ENCODE measurements at places on chromosomes 3 and 15. TPM values are rescaled to one million over a fixed set of nuclear protein-coding genes. Genes with fewer than 3 reads are reported as not detected.

DNA sequence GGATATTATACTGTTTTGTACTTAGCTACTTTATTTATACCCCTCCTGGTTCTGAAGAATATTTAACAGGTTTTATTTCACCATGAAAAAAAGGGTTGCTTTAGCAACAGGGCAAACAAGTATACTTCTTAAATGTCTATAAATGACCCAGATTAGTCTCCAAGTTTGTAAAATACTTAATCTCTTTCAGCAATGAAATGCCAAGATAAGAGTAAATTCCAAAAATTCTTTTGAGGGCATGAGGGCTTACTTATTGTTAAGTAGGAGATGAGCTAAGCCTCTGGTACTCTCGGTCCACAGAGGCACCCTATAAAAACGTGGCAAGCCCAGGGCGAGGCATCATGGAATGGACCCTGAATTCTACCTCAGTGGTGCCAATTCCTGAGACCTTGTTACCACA is 264.8 kb upstream of the NSMCE3 start:
- DNase-seq = no peak

DNA sequence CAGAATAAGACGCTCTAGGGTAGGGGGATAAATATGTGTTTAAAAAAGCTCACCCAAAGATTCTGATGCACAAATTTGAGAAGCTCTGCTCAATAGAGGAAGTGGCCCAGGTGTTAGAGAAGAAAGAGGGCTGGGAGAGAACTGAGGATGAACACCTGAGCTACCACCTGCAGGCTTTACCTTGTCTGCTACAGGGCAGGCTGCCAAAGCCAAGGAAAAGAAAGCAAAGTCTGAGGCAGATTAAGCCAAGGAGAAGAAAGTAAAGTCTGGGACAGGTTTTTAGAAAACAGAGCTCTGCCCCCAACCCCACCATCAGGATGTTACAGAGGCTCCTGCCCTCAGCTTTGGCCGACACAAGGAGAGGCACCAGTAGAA is 92.9 kb downstream of the THRB start:
- DNase-seq = no peak

- no peak for DNase-seq
These were observed 19.3 kb downstream of the SLC51A start for GRCh38 chr3:196235452-196236122.

GRCh38 chr3:72186400-72186855 is 401.5 kb upstream of the PROK2 start:
- DNase-seq = no peak

GRCh38 chr15:66489179-66489791 is 8.3 kb downstream of the SNAPC5 start:
- DNase-seq = no peak

DNA sequence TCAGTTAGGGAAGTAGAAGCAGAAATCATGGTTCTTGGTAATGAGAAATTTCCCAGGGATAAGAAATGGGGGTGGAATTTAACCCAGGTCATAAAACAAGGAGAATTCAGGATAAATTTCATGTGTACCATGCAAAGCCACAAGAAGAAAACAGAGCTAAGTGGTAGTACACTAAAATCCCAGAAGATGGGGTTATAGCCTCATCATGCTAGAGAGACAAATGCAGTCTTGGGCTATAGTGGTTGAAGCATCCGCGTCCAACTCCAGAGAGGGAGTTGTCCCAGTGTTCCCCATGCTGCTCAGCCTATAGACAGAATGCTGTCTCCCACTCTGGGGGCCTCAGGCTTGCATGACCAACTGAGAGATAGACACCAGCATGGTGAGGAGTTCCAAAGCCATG is 36.2 kb upstream of the CLRN1 start:
- DNase-seq = no peak

DNA sequence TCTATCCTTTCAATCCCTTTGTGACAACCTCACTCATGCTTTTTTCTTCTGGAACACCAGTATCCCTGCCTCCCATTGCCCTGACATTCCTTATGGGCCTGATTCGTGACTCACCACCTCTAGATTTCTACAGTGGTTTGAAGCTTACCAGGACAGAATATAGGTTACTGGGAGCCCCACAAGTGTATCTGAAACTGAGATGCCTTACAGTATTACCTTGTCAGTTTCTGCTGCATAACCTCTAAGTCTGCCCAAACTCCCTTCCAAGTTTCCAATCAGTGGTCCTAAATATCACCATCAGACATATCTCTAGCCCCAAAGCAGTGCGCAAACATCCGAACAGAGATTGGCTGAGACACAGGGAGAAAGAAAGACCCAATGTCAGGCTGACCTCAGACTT is 5.6 kb downstream of the CPB1 start:
- DNase-seq = no peak

DNA sequence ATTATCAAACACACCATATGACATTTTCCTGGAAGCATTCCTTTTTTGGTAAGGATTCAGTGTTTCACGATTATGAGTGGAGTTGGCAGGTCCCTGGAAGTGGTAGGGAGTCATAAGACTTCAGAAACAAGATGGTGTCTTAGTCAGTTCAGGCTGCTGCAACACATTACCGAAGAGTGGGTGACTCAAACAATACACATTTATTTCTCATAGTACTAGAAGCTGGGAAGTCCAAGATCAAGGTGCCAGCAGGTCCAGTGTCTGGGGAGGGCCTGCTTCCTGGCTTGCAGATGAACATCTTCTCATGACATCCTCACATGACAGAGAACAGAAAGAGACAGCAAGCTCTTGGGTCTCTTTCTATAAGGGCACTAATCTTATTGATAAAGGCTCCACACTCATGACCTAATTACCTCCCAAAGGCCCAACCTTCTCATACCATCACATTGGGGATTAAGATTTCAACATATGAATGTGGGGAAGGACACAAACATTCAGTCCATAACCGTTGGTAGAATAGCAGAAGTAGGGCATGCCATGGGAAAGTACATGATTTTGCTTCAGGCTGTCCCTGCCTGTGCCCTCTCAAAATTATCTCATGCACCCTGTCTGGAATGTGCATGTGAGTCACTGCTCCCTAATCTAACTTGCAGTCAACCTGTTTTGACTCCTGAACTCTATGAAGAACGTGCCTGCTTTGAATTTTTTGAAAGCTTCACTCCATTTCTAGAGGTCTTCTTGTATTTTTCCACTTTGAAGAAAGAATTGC is 72.5 kb downstream of the GTPBP8 start:
- DNase-seq = no peak

GRCh38 chr15:32919749-32920414 is 202.1 kb downstream of the GREM1 start:
- no peak for DNase-seq

DNA sequence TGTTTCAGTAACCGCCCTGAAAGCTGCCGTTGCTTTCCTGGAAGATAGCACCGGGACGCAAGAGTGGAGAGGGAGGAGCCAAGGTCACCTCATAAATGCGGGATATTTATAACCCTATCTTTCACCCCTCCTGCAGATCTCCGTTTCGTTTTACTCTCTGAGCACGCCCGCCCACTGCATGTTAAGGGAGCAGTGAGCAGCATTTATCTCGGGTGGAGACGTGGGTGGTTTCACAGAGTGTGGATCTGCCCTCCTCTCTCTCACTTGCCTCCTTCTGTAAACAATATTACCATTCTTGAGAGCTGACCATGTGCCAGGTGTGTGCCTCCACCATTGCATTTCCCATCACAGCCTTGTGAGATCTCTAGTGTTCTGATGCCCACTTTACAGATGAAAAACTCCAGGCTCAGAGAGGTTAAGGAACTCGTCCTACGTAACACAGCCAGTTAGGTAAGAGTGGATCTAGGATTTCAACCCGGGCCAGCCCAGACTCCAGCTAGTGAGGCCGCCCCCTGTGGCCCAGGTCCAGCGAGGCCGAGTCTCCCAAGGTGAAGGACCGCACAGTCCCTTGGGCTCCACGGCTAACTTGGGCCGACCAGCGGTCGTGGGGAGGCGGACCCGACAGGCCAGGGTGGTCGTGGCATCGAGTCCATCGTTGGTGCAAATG is 16.9 kb upstream of the SEMA4B start:
- DNase-seq = peak; percentile 84

GRCh38 chr15:85500729-85501128 is 120.3 kb downstream of the AKAP13 start:
- no peak for DNase-seq

DNA sequence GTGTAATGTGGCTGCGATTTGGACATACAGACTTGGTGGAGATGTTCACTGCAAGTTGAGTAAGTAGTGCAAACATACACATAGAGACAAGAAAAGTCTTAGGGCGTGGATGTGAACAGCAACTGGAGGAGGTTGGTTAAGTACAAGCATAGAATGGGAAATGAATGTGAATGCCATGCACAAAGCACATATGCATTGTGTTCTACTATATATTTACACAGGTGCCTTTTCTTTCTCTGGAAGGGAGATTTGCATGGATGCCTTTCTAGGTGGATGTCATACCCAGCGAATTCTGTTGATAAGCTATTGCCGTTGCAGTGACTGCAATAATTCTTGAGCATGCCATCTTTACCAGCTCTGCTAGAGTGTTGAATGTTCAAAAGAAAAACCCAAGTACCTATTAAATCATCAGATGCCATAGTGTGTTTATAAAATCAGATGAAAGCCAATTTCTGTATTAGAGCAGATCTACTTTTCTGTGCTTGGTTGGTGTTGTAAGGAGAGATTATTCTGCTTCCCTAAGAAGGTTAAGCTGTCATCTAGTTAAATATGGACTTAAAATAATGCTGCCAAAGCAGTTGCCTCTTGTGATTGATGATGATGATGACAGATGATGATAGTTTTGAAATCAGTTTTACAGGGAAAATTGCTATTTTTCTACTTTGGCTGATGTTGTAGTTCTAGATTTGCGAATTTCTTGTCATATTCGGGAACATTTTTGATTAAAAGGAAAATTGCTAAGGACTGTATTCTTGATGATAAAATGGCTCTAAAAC is 148.4 kb downstream of the CNTN4 start:
- DNase-seq = no peak

DNA sequence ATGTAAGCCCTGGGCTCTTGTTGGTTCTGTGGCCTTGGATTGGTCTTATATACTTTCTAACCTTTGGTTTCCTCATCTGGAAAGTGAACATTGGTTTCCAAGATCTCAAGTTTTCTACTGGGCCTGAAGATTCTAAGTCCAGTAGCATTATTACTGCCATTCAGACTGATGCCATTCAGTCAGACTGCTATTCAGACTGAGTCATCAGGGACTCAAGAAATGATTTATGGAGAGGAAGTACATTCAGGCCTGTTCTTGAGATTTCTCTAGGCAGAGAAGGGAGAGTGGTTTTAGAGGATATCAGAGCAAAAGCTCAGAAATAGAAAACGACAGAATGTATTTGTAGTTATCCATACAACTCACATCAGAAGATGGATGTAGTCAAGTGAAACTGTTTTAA is 557.2 kb downstream of the NR2F2 start:
- DNase-seq = no peak

GRCh38 chr15:76460871-76461270 is 124.3 kb downstream of the ISL2 start:
- no peak for DNase-seq

- no peak for DNase-seq
These were observed 572 bp downstream of the DNAJB11 start for GRCh38 chr3:186570941-186571643.

DNA sequence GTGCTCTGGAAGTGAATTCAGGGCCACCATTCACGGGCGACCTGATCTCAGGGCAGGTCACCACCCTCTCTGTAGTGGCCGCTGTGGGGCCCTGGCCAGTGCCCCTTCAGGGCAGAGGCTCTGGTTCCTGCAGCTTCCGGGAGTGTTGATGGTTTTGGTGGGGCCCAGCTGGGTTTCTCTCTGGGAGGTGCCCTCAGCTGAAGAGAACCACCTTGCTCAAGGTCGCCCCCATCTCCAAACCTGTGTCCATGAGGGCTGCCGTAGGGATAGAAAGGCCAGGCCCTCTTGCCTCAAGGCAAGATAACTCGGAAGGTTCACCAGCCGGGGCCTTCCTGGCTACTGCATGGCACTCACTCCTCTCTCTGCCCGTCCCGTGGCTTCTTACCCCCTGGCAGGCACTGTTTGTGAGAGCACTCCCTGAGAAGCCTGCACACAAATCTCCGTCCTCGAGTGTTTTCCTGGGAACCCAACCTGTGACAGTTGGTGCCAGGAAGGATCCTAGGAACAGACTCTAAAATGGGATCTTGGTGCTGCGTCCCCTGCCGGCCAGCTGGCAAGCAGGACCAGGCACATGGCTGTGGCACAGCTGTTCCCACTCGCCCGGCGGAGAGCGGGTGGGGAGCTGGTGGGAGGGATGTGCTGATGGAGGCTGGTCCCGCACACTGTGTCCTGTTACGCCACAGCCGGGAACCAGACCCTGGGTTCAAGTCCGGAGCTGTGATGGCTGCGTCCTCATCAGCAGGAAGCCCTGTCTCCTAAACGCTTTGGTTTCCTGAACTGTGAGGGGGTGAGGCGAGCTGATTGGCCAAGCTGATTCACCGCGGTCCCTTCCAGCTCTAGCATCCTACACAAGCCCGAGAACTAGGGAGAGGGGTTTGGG is 23.2 kb upstream of the PIGZ start:
- DNase-seq = peak; percentile 65

DNA sequence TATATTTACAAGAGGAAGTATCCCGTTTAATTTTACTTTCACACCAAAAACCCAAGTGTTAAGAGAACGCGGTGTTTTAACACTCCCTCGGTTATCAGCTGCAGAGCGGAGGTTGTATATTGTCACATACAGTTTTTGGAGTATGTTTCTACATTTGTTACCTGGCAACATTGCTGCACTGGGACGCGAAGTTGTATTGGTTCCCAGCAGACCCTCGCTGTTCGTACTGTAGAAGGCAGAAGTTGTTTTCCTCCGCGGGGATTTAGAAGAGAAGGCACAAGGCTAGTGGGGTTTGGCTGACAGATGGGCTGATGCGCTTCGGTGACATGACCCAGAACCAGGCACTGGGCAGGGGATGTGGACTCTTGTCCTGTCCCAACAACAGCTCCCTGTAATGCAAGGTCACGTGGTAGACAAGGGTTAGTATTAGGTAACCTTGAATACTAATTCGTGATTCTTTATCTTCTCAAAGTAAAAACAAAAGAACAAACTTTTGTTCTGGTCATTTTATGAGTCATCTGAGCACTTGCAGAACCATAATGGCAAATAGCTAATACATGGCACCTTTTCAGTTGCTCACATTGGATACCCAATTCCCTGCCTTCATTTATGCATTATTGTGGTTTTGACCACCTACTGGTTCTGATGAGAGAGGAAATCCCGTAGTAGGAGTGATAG is 230.4 kb upstream of the BHLHE40 start:
- DNase-seq = no peak

GRCh38 chr15:65146438-65146837 is 12.8 kb upstream of the PDCD7 start:
- no peak for DNase-seq

- DNase-seq = peak; percentile 86
These were observed at the start of gene GADL1 for GRCh38 chr3:30894521-30895251. Gene GADL1 (minus strand): TSS chr3:30894661. CDS start chr3:30894614, 47 bp downstream.

The A4GNT gene
- total RNA-seq = not detected

The TRMT10C gene
- 15.7 TPM for total RNA-seq

The NRROS gene
- total RNA-seq = 19.8 TPM

The CRYBG3 gene
- total RNA-seq = 29.3 TPM

The FAM219B gene
- 87.1 TPM for total RNA-seq

The DZIP1L gene
- 19.2 TPM for total RNA-seq

The COLQ gene
- 3.1 TPM for total RNA-seq

The CELF6 gene
- total RNA-seq = 0.61 TPM

The STRIT1 gene
- total RNA-seq = 2.1 TPM

The PPM1L gene
- total RNA-seq = 25.6 TPM

The TRIM71 gene
- total RNA-seq = 2.6 TPM

The ITGA11 gene
- total RNA-seq = 1.1 TPM

The SLC12A1 gene
- total RNA-seq = not detected

The SPRED1 gene
- total RNA-seq = 50.6 TPM

The COL6A5 gene
- 1.7 TPM for total RNA-seq
